Right renal pelvis (tissue), 4 donors: ENCODE measurements at places on chromosomes 6 and 20. TPM values are rescaled to one million over a fixed set of nuclear protein-coding genes. Genes with fewer than 3 reads are reported as not detected.

The EYA4 gene
- polyA plus RNA-seq: 17.3 TPM

The MUCL3 gene
- polyA plus RNA-seq: 0.06 TPM

The LGSN gene
- polyA plus RNA-seq: 0.82 TPM

The ZSCAN23 gene
- polyA plus RNA-seq: 16.4 TPM

The TGIF2 gene
- polyA plus RNA-seq: 62.0 TPM

The ARHGAP40 gene
- polyA plus RNA-seq: 1.1 TPM

DNA sequence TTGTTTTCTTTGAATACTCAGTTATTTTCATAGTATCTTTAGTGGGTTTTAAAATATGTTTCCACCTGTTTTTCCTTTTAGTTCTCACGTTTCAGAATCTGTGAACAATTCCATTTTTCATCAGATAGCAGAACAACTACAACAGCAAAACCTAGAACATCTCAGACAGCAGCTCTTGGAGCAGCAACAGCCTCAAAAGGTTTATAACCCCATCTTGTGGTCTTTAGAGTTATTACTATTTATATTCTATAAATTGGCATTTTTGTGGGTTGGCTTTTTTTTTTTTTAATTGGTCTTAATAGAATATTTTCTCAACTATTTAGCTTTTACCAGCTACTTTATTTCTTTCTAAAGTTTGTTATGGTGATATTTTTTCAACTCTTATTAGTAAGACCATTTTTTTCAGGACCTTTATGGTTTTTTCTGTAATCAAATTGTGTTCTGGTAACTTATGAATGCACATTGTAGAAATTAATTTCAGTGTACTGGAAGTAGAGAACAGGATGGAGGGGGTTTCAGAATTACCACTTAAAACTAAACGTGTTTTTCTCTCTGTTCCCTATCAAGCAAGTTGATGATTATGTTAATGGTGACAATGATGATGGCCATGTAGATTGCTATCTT is 72.2 kb downstream of the SCAF8 start:
- DNase-seq: no peak

DNA sequence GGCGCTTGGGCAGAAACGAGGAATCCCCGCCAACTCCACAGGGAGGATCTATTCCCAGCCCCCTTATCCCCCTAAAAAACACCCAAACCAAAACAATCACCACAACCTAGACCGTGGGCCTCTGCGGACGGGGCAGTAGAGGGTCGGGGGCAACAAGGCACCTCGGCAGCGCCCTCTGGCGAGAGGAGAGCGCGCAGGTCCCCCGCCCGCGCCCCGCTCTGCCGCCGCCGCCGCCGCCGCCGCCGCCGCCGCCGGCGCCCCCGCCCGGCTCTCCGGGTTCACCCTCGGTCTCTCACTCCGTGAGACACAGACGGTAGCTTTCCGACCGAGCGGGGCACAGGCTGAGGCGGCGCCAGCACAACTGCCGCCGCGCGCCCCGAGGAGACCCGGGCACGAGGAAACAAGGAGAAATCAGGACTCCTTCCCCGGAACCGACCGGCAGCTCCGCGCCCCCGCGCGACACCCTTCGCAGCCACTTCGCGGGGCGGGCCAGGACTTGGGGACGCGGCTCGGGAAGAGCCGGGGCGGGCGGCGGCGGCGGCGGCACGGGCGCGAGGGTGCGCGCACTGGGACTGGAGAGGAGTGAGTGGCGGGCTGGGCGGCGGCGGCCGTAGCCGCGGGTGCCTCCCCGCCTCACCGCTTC is at the start of gene SLC35F1:
SLC35F1 (plus strand) TSS at position 307 of the 643 bp plus-strand sequence.
- no peak for DNase-seq

GRCh38 chr6:4727671-4728435 is 48.4 kb upstream of the CDYL start:
- no peak for DNase-seq

GRCh38 chr6:166056637-166057036 is 111.0 kb downstream of the TBXT start:
- no peak for DNase-seq

- DNase-seq: no peak
These were observed 8.9 kb upstream of the FITM2 start for GRCh38 chr20:44319839-44320422.

DNA sequence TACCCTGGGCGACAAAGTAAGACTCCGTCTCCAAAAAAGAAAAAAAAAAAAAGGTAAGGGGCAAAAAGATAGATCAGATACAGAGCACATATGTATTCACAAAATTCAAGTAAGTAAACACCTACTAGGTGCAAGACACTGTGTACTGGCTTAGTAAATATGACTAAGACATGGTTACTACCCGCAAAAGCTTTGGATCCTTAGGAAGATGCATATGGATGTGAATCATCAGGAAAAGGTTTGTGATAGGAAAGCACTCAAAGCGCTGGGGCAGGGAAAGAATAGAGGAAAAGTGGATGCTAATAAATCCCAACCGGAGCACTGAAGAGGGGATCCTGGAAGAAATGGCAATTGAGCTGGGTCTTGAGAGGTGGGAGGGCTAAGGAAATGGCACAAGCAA is 118.8 kb upstream of the FAM184A start:
- DNase-seq: no peak

- no peak for DNase-seq
These were observed 383.9 kb downstream of the KIF16B start for GRCh38 chr20:16189371-16189770.

- DNase-seq: no peak
These were observed 8.8 kb upstream of the TRIM31 start for GRCh38 chr6:30121446-30122366.

DNA sequence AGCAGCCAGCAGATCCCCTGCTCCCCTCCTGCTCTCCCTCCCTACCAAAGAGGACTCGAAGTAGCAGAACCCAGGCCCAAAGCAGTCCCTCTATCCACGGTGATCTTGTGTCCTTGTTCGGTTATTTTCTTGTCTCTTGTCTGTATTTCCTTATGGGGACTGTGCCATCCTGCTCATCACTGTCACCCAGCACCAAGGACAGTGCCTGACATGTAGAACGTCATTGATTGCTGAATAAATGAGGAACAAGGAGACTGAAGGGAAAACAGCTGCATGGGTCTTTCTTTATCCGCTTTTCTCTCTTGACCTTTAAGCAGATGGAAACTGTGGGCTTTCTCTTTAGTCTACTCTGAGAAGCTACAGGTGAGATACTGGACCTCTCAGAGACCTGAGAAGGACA is 29.4 kb upstream of the ZNF831 start:
- DNase-seq: no peak

GRCh38 chr6:165737396-165737795 is 74.4 kb upstream of the PDE10A start:
- DNase-seq: no peak
